ENCODE measurements at places on chromosomes 2 and 18.

DNA sequence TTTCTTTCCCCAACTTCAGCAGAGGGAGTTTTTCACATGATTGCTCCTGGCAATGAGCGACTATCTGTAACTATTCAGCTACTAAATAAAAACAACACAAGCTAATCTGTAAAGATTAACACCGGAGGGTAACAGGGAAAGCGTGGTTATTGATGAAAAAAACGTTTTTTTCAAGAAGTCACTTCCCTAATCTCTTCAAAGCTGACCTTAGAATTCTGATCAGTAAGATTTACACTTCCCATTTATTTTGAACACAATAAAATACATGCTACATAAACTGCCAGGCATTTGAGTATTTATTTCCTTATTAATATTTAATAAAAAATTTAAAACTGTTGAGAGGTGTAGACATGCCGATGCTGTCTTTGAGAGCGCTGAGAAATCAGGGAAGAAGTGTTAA is 207.4 kb upstream of the HDAC4 start:
- DNase-seq, result no peak

GRCh38 chr18:28801876-28802275 is 624.9 kb upstream of the CDH2 start:
- no peak for DNase-seq

DNA sequence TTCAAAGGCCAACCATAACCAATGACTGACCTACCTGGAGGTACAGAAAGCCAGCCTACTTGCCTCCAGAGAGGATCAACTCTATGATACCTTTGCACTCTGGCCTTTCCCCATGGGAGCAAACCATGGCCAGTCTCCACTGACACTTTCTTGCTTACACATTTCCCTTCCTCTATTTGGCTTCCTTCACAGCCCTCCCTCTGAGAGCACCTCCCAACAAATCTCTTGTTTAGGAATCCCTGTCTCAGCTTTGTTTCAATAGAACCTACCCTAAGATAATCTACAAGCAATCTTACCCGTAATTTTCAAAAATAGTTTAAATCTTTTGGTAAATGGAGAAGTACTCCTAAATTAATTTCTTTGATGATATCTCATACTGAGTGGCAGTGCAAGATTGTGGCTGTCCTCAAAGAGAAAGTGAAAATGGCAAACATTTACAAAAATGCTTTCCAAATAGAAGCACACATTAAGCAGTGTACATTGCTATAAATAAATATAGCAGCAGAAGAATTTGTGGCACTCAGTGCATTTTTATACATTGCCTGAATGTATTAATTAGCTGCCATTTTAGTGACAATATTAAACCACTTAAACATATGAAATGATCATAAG is 140.6 kb downstream of the CCDC148 start:
- no peak for DNase-seq

- no peak for DNase-seq
Observed at GRCh38 chr2:20599001-20599600, 51.8 kb downstream of the HS1BP3 start.

DNA sequence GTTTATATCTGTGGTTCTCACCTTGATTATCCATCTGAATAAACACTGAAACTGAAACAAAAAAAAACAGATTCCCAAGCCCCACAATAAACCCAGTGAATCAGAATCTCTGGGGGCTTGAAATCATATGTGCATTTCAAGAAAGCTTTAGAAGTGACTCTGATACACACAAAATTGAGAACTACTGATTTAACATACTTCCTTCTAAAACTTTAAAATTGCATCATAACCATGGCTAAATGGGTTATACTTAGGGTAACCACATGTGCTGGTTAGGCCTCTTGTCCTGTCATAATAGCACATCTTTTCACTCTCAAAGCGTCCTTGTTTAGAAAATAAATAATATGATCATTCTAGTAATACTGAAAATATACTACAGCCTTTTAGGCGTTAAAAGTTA is 100.9 kb downstream of the ATAD2B start:
- no peak for DNase-seq

DNA sequence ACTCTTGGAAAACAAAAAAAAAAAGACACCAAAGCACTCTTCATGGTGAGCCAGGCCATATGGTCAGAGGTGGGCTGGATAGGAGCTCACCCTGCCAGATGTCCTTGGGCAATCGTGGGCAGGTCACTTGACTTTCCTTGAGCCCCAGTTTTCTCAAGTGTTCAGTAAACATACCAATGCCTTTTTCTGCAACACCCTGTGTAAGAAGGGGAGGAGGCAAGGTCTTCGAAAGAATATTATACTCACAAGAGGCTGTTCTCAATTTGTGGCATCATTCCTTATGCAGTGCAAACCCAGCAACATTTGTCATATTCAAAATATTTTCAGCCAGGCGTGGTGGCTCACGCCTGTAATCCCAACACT is 22.9 kb upstream of the TMEM87B start:
- DNase-seq, result no peak

GRCh38 chr2:174529916-174530315 is 43.1 kb upstream of the GPR155 start:
- no peak for DNase-seq

- no peak for DNase-seq
Observed at GRCh38 chr18:73715210-73715670, 432.4 kb downstream of the FBXO15 start.

GRCh38 chr2:206230060-206230762 is 44.3 kb upstream of the ZDBF2 start:
- no peak for DNase-seq

DNA sequence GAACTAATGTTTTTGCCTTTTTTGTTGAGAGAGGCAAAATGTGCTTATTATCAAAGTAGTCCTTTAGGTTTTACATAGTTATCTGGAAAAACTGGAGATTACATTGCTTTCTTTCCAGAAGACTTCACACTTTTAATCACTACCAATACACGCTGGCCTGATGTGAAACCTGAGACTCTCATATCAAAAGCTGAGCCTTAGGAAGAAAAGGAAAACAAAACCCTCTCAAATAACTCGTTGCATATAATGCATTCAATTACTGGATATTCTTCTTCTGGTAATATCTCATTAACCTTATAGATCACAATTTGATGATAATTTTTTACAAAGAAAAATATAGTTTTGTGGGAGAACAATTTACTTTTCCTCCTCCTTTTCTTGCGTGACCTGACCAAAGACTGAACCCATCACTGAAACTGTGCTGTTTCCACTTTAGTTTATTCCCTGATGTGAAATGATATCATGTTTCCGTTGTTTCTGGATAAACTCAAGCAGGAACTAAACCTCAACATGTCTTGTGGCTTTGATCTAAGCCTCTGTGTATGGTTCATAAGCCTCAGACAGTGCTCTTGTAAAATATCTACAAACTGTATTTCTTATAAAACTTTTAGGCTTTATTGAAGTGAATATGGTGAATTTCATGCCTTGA is 332.4 kb downstream of the GULP1 start:
- DNase-seq, result no peak

DNA sequence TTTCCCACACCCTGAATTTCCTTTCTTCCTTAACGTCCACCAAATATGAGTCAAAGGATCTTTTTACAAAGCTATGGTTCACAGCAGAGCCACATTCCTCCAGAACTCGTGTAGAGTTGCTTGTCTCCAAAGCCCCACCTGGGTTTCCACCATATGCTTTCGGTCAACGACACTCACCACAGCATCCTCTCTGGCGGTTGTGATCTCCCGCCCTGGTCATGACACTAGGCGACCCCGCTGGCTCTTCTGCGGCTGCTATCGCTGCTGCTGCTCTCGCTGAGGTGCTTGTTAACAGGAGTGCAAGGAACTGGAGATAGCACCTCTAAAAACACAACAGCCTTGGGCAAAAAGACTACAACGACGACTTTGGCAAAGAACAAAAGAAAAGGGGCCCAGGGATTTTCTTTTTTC is 340 bp downstream of the SLC40A1 start:
- peak; percentile 41 for DNase-seq

- no peak for DNase-seq
Observed at GRCh38 chr2:175553910-175554309, 372.4 kb upstream of the ATP5MC3 start.

DNA sequence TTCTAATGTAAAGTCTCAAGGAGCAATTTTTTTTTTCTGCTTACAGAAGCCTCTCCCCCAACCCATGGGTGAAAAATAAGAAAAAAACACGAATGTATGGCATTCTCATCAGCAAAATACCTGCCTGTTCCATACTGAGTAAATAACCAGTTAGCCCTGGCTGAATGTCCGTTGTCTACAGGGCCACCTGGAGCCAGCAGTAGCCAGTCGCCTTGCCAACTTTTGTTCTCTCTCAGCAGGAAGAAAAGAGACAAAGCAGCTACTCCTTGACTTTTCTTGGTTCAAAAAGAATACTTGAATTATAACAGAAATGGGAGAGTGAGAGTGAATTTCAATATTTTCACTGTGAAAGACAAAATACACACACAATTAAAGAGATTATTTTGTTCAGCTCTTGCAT is 532.9 kb upstream of the CRIM1 start:
- DNase-seq, result no peak

- peak; percentile 83 for DNase-seq
Observed at GRCh38 chr2:159904127-159904958, 106.3 kb upstream of the CD302 start.

DNA sequence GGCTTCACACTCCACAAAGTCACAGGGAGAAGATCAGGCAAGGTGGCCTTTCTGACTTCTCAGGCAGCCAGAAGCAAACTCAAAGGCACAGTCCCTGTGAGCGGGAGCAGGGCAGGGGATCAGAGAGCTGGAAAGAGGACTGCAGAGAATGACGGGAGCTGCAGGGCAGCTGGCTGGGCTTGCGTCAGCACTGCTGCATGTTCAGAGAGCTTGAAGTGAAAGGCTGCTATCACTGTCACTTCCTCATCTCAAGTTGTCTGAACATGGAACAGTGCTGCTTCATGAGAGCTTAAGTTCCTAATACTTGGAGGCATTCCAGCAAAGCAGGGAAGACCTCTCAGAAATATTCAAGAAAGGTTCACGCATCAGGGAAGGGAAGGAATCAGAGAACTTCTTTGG is 20.4 kb downstream of the TGFBRAP1 start:
- no peak for DNase-seq

DNA sequence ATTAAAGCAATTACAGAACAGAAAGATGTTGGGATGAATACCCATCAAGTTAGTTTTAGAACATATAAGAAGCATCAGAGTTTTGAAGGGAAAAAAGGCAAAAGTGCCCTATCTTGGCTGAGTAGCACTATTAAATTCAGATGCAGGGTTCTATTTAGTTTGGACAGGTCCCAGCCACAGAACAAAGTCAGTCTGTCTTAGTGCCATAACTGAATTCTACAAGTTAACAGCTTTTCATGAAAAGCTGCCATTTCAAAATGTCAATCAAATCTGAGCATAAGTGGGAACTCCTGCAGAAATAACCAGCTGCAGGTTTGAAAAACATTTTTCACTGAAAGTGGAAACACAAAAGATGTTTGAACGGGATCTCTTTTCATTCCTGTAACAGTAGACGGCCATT is 160.4 kb downstream of the SRBD1 start:
- DNase-seq, result no peak

- DNase-seq, result no peak
Observed at GRCh38 chr18:75592527-75592926, 165.0 kb upstream of the SMIM21 start.

DNA sequence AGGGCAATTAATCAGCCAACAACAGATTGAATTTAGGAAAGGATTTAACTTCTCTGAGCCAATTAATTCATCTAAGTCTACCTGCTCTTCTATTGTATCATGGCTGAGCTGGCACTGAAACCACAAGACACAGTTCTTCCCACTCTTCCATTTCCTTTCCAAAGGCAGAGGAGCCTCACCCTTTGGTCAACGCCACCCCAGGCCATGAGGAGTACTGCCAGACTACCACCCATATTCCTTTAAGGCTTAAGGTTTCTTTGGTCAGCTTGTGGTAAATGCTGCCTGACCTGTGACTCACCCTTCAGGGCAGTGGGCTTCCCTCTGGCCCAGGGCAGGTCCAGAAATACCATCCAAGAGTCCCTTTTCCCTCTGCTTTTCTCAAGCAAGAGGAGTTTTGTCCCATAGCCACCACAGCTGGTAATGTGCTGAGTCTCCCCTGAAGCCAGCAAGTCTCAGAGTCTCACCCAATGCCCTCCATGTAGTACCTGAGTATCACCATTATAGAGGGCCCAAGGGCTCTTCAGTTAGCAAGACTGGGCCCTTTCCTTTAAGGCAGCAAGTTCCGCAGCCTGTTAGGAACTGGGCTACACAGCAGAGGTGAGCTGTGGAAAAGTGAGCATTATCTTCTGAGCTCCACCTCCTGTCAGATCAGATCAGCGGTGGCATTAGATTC is 900.5 kb upstream of the CRIM1 start:
- no peak for DNase-seq

GRCh38 chr2:216992056-216992675 is 132.3 kb upstream of the TNP1 start:
- DNase-seq, result no peak

GRCh38 chr18:60311676-60312360 is 60.8 kb downstream of the MC4R start:
- no peak for DNase-seq

- DNase-seq, result no peak
Observed at GRCh38 chr18:8167673-8168072, 441.6 kb upstream of the RAB12 start.

GRCh38 chr18:10424585-10425307 is 29.7 kb upstream of the APCDD1 start:
- DNase-seq, result no peak

DNA sequence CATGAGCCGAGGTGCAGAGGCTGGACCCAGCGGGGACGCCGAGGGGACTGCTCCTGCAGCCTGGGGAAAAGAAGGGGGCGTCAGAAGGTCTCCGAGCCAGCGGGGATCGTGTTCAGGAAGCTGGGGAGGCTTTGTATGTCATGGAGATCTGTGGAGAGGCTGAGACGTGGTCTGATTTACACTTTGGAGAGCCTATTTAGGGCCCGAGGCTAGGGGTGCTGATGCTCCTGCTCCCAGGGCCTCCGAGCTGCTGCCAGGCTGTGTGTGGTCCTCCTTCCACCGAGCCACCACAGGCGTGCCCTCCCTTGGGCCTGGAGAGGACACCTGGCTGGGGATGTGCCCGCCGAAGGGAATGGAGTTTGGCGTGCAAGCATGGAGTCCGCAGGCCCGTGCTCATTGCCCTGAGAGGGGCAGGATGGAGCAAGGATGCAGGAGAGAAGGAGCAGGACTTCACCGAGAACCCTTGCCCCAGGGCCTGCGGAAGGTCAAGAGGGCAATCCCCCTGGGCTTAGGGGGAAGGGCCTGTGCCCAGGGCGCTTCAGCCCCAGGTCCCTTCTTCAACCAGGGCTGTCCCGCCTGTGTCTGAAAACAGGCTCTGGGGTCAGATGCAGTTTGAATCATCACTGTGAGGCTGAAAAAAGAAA is 252.5 kb downstream of the VAPA start:
- no peak for DNase-seq

GRCh38 chr2:69054431-69054830 is 41.5 kb downstream of the ANTXR1 start:
- no peak for DNase-seq

GRCh38 chr2:121999264-121999663 is 243.8 kb downstream of the TSN start:
- DNase-seq, result no peak

- DNase-seq, result no peak
Observed at GRCh38 chr18:26480897-26481795, 67.2 kb downstream of the KCTD1 start.
